GDM1 (cell line): ENCODE measurements at places on chromosomes 4 and X.

DNA sequence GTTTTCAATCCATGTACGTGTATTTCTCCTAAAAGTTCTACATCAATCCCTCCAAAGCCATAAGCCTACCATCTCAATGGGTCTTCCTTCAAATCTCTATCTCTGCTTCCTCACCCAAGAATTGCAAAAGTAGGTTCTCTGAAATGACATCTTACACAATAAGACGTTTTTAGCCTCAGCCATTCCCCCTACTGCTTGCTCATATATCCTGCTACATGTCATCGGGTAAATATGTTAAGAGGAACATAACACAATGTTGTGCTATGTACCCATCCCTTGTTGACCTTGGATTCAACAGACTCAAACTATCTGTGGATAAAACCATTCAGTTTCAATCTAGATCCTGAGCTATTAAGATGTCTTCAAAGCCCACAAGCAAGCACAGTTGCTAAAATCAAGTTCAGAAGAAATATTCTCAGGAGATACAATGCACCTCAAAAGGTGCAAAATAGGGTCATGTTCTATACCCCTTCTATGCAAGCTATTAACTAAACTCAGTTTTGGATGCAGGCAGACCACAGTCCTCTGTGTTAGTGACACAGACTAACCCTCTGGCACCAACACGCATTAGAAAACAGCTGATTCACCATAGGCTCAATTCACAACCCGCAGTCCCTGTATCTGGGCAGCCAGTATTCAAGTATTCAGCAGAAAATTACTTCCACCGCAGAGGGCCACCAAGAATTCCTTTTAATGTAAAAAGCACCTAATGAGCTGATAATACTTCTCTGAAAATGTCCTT is 56.8 kb downstream of the CD99L2 start:
- no peak for DNase-seq

DNA sequence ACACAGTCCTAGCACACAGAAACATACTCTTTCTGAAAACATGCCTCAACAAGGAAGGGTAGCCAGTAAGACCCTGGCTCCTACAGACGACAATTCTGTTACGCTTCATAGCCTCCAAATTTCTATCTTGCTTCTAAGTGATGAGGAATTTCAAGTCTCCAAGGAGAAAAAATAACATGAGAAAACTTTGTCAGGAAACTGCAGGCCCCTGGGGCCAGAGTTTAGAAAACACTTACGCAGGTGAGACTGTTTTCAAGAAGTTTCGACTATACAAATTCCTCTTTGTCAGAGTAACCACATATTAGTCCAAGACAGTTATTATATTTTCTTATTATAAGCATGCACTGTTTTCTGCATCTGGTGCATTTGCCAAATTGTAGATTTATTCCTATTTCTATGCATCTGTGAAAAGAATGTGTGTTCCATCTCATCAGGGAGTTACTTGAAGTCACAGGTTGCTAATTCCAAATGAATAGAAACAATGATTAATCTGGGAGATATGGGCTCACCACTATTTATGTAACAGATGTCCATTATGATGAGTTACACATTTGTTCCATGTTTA is 30.3 kb upstream of the HCCS start:
- no peak for DNase-seq

DNA sequence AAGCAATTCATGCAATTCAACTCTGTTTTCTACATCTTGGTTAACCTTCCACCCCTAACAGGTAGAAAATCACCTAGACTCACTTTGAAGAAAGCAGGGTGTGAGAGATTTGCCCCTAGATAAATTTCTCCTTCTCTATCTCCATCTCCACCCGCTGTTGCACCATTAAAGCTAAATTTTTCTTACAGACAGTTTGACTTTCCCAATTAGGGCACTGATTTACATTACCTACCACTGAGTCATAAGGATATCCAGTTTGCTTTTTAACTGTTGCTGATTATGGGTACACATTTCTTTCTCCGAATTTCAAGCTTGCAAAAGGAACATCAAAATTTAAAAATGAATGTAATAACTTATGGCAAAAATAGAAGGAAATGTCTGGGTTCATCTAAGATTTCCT is 13.0 kb downstream of the SLC7A11 start:
- no peak for DNase-seq

GRCh38 chr4:143260750-143261149 is 75.9 kb upstream of the GAB1 start:
- DNase-seq, result no peak

DNA sequence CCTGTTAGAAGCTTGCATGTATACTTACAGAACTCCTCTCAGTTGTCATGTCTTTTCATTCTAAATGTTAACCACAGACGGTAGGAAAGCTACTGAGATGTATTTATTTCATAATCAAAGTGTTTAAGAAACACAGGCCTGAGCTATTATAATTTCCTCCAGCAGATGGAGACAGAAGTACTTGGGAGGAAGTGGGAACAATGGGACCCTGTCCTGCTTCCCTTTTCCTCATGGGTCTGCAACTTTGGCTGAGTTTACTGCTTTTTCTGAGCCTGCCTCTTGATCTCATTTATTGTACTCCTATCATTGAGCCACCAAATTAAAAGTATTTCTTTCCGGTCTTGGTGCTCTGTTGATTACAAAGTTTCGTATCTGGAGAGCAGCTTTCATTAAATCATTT is 67.7 kb upstream of the SPANXN2 start:
- DNase-seq, result no peak

GRCh38 chr4:158965226-158965625 is 137.7 kb upstream of the RAPGEF2 start:
- no peak for DNase-seq

DNA sequence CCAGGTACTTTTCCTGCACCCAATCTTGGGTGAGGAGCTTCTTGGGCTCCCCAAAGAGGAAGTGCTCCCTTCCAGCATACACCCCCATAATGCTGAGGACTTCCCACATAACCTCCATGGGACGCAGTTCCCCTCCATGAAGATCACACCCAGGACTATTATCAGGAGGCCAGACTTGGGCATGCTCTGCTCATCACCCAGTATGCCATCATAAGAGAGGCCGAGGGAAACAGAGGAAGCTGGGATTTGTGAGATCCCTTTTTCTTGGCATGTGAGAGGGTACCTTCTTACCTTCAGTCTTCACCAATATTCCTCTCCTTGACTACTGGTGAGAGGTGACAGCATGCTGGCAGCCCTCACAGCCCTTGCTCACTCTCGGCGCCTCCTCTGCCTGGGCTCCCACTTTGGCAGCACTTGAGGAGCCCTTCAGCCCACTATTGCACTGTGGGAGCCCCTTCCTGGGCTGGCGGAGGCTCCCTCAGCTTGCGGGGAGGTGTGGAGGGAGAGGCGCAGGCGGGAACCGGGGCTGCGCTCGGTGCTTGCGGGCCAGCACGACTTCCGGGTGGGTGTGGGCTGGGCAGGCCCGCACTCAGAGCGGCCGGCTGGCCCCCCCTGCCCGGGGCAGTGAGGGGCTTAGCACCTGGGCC is 15.7 kb upstream of the HSFX1 start:
- DNase-seq, result no peak

- DNase-seq, result no peak
Observed at GRCh38 chr4:168724686-168725411, 228.0 kb downstream of the PALLD start.

DNA sequence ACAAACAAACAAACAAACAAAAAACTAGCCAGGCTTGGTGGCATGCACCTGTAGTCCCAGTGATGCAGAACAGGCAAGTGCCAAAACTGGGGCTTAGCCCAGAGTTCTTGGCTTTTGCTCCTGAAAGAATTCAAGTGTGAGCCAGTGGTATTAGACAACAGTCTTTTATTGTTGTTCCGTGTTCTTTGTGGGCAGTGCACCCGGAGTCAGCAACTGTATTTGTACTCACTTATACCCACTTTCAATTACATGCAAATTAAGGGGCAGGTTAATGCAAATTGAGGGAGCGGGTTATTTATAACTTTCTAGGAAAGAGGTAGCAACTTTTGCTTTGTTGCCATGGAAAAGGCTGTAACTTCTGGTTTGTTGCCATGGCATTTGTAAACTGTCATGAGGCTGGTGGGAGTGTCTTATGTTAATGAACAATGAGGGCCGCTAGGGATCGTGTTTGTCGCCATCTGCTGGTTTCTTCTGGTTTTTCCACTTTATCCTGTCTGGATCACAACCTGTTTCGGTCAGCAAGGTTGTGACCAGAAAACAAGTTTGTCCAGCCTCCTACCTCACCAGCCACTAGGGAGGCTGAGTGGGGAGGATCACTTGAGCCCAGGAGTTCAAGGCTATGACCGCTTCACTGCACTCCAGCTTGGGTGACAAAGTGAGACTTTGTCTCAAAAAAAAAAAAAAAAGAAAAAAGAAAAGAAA is 88.8 kb upstream of the ESX1 start:
- DNase-seq, result peak; percentile 29

- DNase-seq, result no peak
Observed at GRCh38 chrX:133669214-133669613, 253.9 kb upstream of the GPC4 start.

DNA sequence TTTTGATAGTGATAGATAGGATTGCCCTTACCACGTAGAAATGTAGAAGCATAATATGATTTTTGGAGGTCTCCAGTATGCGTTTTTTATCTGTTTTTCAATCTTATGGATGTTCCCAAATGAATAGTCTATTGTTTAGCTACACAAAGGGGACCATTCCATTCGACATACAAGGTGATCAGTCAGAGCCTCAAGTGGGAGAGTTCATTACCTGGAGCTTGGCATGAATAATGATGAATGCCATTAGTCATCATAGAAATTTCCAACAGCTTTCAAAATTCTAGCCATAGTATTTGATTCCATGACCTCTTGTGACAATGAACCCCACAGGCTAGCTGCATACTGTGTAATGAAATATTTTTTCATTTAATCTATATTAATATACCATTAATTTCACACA is 123.6 kb downstream of the PDHA2 start:
- DNase-seq, result no peak

GRCh38 chr4:120052856-120053255 is 13.8 kb downstream of the MAD2L1 start:
- DNase-seq, result no peak

GRCh38 chr4:152029631-152030030 is 268.8 kb upstream of the GATB start:
- no peak for DNase-seq

DNA sequence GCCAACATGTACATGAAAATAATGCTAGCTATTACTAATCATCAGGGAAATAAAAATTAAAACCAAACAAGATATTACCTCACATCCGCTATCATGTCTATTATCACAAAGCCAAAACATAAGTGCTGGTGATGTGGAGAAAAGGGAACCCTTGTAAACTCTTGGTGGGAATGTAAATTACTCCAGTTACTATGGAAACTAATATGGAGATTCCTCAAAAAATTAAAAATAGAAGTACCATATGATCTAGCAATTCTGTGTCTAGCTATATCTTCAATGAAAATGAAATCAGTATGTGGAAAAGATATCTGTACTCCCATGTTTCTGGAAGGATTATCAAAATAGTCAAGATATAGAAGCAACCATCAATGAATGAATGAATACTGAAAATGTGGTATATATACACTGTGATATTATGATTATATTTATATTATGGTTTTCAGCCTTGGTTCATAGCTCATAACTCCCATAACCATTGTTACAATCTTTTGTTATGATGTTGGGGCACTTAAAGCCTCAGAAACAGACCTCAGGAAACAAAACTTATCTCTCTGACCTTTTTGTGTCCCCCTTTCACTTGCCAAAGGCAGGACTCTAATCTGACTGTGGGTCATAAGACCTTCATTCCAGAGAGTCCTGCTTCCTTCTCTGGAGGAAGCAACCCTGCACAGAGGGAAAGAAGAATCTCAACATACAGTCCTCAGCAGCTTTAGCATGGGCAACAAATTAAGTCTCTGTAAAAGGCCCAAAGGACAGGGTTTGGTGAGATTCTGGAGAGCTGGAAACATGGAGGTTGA is 933.2 kb downstream of the ADGRL3 start:
- no peak for DNase-seq

DNA sequence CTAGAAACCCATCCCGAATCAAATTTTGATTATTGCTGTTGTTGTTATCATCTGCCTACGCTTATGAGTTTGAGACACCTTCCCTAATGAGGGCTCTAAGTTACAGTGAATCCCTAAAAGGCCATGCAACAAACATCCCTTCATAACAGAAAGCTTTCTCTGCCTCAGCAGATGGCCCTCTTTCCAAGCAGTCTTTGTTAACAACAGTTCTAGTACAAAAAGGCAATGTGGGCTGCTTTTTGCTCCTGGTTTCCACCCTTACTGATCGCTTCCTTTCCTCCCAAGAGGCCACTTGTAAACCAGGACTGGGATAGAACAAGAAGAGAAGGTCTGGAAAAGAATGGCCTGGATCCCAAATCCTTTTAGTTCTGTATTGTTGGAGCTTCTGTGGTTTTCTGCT is 24.2 kb downstream of the GPC4 start:
- no peak for DNase-seq

- DNase-seq, result no peak
Observed at GRCh38 chrX:9271789-9272525, 192.9 kb upstream of the TBL1X start.

DNA sequence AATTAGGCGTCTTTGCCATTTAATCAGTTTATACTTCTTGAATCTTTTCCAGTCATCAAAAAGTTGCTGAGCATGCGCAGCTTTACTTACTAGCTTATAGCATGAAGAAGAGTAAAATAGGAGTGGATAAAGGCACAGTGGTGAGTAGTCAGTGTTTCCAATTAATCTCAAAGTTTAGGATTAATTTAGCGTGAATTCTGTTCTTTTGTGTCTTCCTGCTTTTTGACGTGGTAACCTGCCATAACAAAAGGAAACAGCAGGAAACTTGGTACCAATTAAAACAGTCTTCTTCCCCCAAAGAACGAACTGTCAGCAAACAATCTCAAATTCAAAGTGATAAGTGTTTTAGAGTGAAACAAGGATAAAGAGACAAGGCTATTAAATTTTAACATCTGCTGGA is 61.9 kb downstream of the TET2 start:
- no peak for DNase-seq

- no peak for DNase-seq
Observed at GRCh38 chr4:1517592-1518411, 111.6 kb upstream of the NKX1-1 start.

GRCh38 chrX:8743126-8743732 is 11.3 kb upstream of the ANOS1 start:
- DNase-seq, result peak; percentile 12
